ENCODE measurements at places on chromosomes 11 and 22.

DNA sequence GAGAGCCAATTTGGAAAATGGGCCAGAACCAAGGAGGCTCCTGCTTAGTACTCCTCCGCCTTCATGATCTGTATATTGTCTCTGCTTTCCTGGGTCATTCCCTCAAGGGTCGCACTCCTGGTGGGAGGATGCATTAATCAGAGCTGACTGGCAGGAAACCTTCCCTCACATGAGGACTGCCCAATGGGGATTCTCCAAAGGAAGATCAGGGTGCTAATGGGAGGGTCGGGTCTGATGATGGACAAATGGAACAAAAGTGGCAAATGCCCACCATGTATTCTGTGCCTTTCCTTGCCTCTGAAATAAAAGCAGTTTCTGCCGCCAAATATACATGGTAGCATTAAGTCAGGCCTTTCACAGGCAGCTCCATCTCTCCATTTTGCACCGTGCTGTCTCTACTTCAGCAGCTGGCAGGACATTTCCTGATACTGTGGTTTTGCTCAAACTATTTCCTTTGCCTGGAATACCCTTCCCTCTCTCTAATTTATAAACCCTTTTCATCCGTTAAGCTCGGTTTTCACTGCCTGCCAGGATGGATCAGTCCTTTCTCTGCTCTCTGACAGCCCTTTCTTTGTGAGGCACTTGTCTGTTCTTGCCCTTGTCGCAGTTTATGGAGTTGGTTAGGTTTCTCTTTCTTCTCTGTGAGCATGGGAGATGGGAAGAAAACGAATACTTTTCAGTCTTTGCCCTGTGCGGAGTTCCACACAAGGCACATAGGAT, 13.5 kb downstream of the SREBF2 start:
- DNase-seq: no peak

DNA sequence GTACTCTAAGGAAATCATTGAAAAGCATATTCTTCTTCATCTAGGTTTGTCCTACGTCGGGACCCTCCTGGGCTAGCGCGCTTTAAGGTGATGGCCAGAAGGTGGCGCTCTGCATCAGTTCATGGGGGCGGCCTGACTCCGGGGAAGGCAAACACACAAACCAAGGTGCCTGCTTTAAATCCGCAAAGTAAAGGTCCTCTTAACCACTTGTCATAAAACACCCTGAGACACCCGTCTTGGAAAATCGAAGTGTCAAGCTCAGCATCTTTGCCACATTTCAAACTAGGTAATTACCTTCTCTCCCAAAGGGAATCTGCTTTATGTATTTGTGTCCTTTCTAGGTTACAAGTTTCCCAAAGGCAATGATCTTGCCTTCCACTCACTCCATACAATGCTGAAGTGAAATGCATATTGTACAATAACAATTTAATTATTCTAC, 33.9 kb downstream of the LMO2 start:
- DNase-seq: peak; percentile 83

- no peak for DNase-seq
Measured at GRCh38 chr11:128453444-128454336, 133.7 kb downstream of the ETS1 start.

- no peak for DNase-seq
Measured at GRCh38 chr11:31236143-31236542, 133.4 kb downstream of the DCDC1 start.

DNA sequence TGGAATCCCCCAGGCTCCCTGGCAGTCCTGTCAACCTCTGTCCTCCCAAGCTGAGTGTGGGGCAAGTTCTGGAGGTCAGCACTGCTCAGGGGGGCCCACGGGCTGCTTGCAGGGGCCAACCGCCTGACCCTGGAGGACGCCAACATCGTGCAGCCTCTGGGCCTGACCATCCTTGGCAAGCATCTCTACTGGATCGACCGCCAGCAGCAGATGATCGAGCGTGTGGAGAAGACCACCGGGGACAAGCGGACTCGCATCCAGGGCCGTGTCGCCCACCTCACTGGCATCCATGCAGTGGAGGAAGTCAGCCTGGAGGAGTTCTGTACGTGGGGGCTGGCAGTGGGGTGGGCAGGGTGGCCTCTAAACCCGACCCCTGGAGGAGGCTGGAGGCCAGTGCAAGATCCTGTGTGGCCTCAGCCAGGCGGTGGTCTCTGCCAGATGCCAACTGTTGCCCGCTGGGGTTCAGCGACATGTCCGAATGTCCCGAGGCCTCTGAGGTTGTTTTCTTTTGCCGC, 34.6 kb upstream of the PPP6R3 start:
- DNase-seq: no peak

GRCh38 chr22:19466848-19467752, 11.9 kb downstream of the UFD1 start:
- no peak for DNase-seq

- no peak for DNase-seq
Measured at GRCh38 chr11:76397383-76397782, 16.3 kb downstream of the GVQW3 start.

DNA sequence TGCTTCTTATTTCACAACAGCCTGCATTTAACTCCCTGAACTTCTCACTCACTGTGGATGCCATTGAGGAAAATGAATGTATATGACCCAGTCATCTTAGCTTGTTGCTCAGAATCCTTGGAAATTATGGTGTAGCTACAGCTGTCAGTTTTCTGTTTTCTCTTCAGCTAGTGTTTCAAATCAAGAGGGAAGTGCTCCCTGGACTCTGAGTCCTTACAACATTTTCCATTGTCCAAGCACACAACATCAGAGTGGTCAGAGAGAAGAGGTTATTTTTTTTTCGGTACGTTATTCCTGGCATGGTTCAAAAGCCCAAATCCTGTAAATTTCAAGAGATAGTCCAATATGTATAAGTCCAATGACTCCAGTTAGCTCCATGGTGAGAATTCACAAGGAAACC, 23.6 kb downstream of the MS4A6A start:
- DNase-seq: no peak

DNA sequence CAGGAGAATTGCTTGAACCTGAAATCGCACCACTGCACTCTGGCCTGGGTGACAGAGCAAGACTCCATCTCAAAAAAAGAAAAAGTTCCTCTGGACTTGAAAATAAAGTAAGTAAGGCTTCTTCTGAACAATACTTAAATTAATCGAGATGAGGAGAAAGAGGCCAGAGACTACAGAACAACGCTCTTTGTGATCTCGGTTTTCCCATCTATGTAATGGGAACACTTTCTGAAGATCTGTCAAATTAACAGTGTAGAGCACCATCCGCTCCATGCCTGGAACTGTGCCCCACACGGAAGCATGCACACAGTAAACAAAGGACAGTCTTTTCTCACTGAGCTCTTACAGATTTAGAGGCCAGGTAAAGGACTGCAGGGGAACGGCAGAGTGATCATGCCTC, 9.1 kb downstream of the AP1B1 start:
- DNase-seq: no peak

DNA sequence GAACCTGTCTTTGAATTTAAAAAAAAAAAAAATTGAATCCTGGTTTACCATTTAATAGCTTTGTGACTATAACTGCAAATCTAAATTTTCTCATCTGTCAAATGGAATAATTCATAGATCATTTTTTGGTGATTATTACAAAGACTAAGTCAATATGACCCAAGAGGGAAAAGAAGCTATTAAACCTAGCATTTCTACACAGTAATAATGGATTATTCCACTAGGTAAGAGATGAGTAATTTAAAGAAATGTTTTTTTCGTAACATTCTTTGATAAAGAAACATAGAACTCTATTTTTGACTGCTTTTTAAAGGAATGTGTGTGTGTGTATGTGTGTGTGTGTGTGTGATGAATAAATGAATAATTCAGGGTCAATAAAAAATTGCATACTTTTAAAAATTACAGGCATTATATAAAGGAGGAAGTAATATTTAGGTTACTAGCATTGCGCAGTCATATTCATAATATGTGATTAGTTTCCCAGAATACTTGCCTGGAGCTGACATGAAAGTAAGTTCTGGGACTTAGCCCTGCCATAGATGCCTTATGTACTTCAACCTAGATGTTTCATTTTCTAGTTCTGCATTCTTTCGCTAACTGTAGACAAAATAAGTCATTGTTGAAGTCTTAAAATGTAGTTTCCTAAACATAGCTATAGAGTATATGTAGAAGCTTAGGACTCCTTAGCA, 72.9 kb downstream of the TMEM135 start:
- DNase-seq: no peak

DNA sequence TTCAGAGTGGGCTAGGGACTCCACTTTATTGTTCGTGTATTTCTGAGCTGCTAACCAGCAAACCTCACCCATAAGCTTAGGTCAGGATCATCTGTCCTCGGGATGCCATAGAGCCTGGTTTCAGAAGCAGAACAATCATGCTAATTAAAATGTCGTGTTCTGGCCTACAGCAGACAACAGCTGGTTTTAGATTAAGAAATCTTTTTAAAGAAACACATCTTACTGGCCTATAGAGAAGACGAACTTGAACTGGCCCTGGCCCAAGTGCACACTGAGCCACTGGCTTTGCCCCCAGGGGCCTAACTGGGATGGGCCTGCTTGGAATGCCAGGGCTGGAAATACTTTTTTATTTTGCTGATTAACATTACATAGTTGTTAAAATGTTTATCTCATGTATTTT, 63.2 kb downstream of the ALX4 start:
- no peak for DNase-seq

GRCh38 chr11:19345848-19346681, 105.3 kb upstream of the E2F8 start:
- DNase-seq: no peak

DNA sequence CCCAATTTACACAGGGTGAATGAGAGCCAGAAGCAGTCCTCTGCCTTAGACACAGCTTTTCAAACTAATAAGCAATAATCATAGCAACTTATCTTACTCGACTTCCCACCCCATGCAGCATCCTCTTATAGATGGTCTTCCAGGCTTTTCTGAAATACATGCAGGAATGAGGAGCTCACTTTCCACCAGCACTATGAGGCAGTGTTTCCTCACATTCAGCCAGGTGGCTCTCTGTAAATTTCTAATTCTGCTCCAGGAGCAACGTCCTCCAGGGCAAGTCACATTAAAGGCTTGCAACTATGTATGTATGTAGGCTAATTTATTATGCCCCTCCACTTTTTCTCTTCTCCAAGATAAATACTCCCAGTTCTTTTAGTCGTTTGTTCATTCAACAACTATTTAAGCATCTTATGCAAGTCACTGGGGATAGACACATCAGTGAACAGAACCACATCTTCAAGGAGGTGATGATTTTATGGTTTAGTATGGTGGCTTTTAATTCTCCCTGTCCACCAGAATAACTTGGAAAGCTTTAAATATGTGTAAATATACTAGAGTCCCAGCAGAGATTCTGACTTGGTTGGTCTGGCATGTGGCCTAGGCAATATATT, 59.9 kb downstream of the PAK1 start:
- no peak for DNase-seq

DNA sequence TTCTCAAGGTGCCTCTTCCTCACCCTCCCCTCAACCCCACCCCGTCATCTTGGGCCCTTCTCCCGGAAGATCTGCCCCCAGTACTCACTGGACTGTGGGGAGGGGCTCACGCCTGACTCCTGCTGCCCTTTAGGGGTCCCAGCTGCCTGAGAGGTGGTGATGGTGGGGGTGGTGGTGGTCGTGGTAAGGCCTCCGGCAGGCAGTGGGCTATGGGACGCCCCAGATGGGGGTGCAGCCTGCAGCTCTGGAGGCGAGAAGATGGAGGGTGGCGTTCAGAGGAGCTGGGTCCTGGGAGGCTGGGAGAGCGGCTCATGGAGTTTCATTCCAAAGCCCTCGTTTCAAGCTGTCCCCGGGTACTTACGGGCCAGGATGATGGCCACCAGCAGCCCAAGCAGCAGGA, 820 bp downstream of the MFRP start:
- no peak for DNase-seq

DNA sequence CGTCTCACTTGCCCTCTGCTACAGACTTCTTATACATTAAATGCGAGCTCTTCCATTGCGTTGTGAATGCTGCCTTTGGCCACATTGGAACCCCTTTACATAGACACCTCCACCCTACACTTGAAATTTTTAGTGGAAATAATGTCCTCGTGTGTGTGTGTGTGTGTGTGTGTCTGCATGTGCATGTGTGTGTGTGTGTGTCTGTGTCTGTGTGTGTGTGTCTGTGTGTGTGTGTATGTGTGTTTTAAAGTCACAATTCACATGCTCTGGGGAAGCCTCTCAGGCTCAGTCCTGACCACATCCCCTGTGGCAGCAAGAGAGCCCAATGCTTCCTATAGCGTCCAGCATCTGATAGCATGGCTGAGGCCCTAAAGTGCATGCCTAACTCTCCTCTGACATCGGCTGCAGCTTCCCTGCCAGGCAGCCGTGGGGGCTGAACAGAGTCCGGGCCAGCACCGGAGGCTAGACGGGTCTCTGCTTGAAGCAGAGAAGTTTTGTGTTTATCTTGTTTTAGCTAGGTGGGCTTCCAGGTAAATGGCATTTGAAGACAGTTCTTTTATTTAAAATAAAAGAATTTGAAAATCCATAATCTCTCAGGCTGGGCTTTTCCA, 64.5 kb upstream of the EMID1 start:
- no peak for DNase-seq

- no peak for DNase-seq
Measured at GRCh38 chr22:46158283-46158682, 8.0 kb downstream of the PPARA start.

DNA sequence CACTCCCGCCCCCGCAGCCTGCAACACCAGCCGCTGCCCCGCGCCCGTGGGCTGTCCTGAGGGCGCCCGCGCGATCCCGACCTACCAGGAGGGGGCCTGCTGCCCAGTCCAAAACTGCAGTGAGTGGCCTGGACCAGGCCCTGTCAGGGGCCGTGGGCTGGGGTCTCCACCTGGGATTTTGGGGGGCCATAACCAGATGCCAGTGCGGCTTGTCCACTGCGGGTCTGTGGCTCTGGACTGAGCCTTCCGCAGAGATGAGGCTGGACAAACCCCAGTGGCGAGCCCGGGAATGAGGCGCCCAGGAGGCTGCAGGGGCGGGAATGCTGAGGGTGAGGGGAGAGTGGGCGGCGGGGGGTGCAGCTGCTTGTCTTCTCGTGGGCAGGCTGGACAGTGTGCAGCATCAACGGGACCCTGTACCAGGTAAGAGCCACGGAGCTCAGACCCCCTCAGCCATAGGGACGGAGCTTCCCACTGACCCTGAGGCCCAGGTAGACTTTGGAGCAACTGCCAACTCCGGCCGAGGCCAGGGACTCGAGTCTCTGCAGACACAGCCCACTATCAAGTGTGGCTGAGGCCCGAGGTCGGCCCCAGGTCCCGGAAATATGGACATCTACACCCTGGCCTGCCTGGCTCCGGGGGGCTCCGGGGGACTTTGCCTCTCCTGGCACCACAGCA, 24.8 kb upstream of the MUC5B start:
- DNase-seq: no peak

- no peak for DNase-seq
Measured at GRCh38 chr11:96200243-96200642, 142.8 kb downstream of the MAML2 start.

- no peak for DNase-seq
Measured at GRCh38 chr11:71979094-71979493, 19.6 kb upstream of the IL18BP start.

DNA sequence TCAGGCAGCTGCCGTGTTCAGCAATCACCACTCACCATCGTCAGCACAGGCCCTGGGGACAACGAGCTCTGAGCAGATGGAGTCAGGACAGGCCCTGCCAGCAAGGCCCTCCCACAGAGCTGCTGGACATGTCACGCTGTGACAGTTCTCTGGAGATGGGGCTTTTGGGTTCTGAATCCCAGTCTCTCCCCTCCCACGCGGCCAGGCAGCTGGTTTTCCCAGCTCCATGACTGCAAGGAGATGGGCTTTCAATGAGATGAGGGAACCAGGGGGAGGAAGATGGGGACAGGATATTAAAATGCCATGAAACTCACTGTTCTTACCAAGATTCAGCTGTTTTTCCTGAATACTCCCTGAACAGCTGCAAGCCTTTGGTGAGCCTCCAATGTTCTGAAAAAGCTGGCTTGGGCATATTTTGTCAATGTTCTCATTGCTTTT, 305.9 kb downstream of the BRD1 start:
- no peak for DNase-seq

- DNase-seq: no peak
Measured at GRCh38 chr11:67372993-67373647, at the start of gene CLCF1. TSS of gene CLCF1 (minus strand) at chr11:67373598. CDS start at chr11:67373539, 59 bp downstream.
